ENCODE measurements at places on chromosomes 6 and 20. TPM values are rescaled to one million over a fixed set of nuclear protein-coding genes. Genes with fewer than 3 reads are reported as not detected.

- H3K36me3 ChIP-seq: 0 out of 2 replicates have a peak, but pooled peaks cover 8% of the 10 kb centered on the region
- no peak overlapping the region for H3K27ac ChIP-seq
- no peak overlapping the region for H3K4me3 ChIP-seq
- DNase-seq: no peak
- H3K27me3 ChIP-seq: no peaks in the 10 kb centered on the region
These were observed 12.0 kb upstream of the MAP7 start for GRCh38 chr6:136562211-136562610.

The HSPA1B gene
- 97.8 TPM for total RNA-seq

GRCh38 chr6:155791186-155791585, 335.5 kb upstream of the NOX3 start:
- no peak for DNase-seq
- H3K4me3 ChIP-seq: no peak overlapping the region
- 0 out of 2 replicates have a peak, but pooled peaks cover 6% of the 10 kb centered on the region for H3K4me1 ChIP-seq
- H3K27me3 ChIP-seq: no peaks in the 10 kb centered on the region
- no peak overlapping the region for H3K27ac ChIP-seq
- no peaks in the 10 kb centered on the region for H3K36me3 ChIP-seq

The KHDC1 gene
- 6.8 TPM for total RNA-seq

DNA sequence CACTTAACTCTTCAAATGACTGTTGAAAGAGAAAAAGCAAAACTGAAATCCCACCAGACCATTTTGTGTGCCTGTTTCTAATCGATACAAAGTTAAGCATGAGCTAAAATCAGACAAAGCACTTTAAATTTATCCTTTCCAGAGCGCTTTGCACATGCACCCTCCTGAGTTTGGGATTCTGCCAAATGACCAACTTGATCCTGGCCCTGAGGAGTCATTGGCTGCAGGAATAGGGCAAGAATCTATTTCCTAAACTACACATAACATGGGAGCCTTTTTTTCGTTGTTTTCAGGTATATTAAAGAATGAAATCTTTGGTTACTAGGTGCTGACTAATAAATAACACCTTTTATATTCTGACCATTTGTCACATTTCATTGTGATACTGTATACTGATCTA, 23.8 kb upstream of the MTHFD1L start:
- H3K27ac ChIP-seq: no peak overlapping the region
- no peak for DNase-seq

The SCAF8 gene
- 35.5 TPM for total RNA-seq

The YIPF3 gene
- total RNA-seq: 152 TPM

- H3K36me3 ChIP-seq: no peaks in the 10 kb centered on the region
- no peak overlapping the region for H3K4me3 ChIP-seq
- no peaks in the 10 kb centered on the region for H3K27me3 ChIP-seq
- no peak overlapping the region for H3K27ac ChIP-seq
These were observed 492.5 kb upstream of the MANEA start for GRCh38 chr6:95084867-95085266.

The DSP gene
- 62.6 TPM for total RNA-seq

The HRH3 gene
- total RNA-seq: not detected

- DNase-seq: no peak
- H3K27ac ChIP-seq: no peak overlapping the region
- no peaks in the 10 kb centered on the region for H3K27me3 ChIP-seq
- H3K4me1 ChIP-seq: no peaks in the 10 kb centered on the region
These were observed 194.9 kb downstream of the SCP2D1 start for GRCh38 chr20:19008497-19008896.

DNA sequence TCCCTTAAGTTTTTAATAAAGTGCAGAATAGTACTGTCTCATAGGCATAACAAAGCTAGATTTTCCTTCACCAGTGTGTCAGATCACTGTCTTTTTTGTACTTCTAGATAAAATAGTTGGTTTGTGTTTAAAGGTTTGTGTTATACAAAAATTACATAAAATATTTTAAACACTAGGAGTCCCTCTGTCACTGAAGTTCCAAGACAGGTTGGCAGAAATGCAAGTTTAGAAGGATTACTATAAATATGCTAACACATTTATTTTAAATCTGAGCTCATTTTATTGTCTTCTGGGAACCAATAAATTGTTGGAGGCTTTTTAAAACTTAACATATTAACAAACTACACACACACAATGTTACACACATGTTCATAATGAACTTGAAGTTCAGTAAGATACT, 30.8 kb upstream of the RUNX2 start:
- no peak overlapping the region for H3K4me3 ChIP-seq
- H3K27ac ChIP-seq: no peak overlapping the region
- H3K36me3 ChIP-seq: no peaks in the 10 kb centered on the region
- DNase-seq: no peak

DNA sequence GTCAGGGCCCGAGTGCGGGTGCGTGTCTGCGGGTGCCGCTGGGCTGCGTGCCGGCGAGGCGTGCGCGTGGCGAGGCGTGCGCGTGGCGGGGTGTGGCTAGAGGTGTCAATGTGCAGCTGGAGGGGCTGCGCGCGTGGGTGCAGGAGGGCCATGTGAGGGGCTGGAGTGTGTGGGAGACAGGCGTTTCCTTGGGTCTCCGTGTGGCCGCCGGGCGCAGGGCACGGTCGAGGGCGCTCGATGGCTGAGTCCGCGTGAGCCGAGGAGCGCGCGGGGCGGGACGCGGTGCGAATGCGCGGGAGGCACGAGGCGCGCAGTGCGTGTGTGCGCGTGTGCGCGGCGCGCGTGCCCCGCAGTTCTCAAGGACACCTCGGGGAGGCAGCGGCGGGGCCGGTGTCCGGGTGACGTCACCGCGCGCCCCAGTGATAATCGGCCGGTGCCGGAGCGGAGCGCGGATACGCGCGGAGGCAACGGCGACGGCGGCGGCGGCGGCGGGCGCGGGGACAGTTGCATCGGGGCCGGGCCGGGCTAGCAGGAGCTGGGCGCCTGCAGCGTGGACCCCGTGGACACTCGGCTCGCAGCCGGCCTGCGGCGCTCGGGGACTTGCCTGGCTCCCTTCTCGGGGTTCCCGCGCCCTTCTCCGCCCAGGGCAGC, 38.7 kb downstream of the YTHDF1 start:
- peaks cover 20% of the 10 kb centered on the region for H3K27me3 ChIP-seq
- no peak for DNase-seq
- no peaks in the 10 kb centered on the region for H3K4me1 ChIP-seq
- H3K36me3 ChIP-seq: no peaks in the 10 kb centered on the region

GRCh38 chr20:48831718-48832404, 4.1 kb upstream of the PREX1 start:
- H3K27ac ChIP-seq: peak overlapping the region; percentile 39
- H3K4me3 ChIP-seq: no peak overlapping the region
- no peaks in the 10 kb centered on the region for H3K36me3 ChIP-seq
- peaks cover 34% of the 10 kb centered on the region for H3K4me1 ChIP-seq
- H3K27me3 ChIP-seq: peaks cover 14% of the 10 kb centered on the region

The MTFR2 gene
- total RNA-seq: 6.2 TPM

The MROH8 gene
- total RNA-seq: 1.9 TPM

- H3K36me3 ChIP-seq: no peaks in the 10 kb centered on the region
- DNase-seq: no peak
- no peak overlapping the region for H3K4me3 ChIP-seq
- peaks cover 20% of the 10 kb centered on the region for H3K4me1 ChIP-seq
- H3K27ac ChIP-seq: no peak overlapping the region
- H3K27me3 ChIP-seq: peaks cover 1% of the 10 kb centered on the region
These were observed 10.1 kb upstream of the SMIM13 start for GRCh38 chr6:11083491-11083890.

The SIRPA gene
- total RNA-seq: 51.2 TPM

- no peak overlapping the region for H3K27ac ChIP-seq
- no peak overlapping the region for H3K4me3 ChIP-seq
- no peaks in the 10 kb centered on the region for H3K4me1 ChIP-seq
- peaks cover 13% of the 10 kb centered on the region for H3K27me3 ChIP-seq
These were observed 23.6 kb downstream of the IL17A start for GRCh38 chr6:52209770-52210169.

DNA sequence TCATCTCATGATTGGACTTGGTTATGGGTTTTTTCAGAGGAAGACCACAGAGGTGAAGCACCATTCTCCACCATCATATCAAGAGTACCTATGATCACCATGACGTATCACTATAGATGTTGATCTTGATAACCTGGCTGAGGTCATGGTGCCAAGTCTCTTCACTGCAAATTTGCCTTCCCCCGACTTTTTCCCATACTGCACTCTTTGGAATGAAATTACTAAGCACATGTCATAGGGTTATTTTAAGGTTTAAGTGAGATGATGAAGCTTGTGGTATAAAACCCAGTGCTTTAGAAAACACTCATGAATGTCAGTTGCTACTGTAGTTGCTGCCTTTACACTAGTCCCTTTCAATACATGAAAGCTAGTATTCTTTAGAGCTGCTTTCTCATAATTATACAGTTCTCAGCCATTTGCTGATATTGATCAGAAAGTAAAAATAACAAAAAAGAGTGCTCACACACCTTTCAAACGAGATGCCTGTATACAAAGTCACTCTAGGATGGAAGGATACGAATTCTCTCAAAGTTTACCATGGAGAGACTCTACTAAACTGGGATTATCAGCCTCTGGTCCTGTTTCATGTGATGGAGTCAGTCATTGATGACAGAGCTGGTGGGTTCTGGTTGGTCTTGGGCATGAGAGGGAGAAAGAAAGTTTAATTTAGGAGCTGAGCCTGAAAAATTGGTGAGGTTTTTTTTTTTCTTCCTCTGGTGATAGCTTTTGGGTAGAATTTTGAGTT, 228.1 kb downstream of the PRL start:
- DNase-seq: no peak
- H3K4me3 ChIP-seq: no peak overlapping the region
- peaks cover 11% of the 10 kb centered on the region for H3K4me1 ChIP-seq
- no peaks in the 10 kb centered on the region for H3K27me3 ChIP-seq

The TRMT11 gene
- 14.4 TPM for total RNA-seq

DNA sequence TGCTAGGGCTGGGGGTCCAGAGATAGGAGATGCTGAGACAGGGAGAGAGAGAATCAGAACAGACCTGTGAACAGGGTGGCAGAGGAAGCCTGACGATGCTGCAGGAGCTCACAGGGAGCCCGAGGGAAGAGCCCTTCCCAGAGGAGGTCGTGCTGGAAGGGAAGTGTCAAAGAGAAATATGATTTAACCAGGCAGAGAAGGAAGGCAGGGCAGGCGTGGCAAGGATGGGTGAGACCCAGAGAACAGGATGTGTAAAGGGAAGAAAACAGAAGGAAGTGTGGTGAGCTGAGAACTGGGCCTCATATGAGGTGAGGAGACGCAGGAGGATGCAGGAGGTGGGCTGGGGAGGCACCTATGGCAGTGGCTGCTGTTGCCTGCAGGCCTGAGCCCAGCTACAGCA, 105.6 kb downstream of the ZDHHC14 start:
- H3K36me3 ChIP-seq: no peaks in the 10 kb centered on the region
- no peak overlapping the region for H3K27ac ChIP-seq
- no peak for DNase-seq

- no peak overlapping the region for H3K27ac ChIP-seq
- DNase-seq: no peak
- no peak overlapping the region for H3K4me3 ChIP-seq
- peaks cover 23% of the 10 kb centered on the region for H3K27me3 ChIP-seq
- no peaks in the 10 kb centered on the region for H3K36me3 ChIP-seq
- peaks cover 25% of the 10 kb centered on the region for H3K4me1 ChIP-seq
These were observed 114.8 kb downstream of the SCML4 start for GRCh38 chr6:107709341-107709740.

- H3K4me1 ChIP-seq: no peaks in the 10 kb centered on the region
- no peak overlapping the region for H3K27ac ChIP-seq
- H3K36me3 ChIP-seq: 0 out of 2 replicates have a peak, but pooled peaks cover 3% of the 10 kb centered on the region
- no peaks in the 10 kb centered on the region for H3K27me3 ChIP-seq
These were observed 79.1 kb upstream of the ANKEF1 start for GRCh38 chr20:9955646-9956045.

The GSTA3 gene
- not detected for total RNA-seq

DNA sequence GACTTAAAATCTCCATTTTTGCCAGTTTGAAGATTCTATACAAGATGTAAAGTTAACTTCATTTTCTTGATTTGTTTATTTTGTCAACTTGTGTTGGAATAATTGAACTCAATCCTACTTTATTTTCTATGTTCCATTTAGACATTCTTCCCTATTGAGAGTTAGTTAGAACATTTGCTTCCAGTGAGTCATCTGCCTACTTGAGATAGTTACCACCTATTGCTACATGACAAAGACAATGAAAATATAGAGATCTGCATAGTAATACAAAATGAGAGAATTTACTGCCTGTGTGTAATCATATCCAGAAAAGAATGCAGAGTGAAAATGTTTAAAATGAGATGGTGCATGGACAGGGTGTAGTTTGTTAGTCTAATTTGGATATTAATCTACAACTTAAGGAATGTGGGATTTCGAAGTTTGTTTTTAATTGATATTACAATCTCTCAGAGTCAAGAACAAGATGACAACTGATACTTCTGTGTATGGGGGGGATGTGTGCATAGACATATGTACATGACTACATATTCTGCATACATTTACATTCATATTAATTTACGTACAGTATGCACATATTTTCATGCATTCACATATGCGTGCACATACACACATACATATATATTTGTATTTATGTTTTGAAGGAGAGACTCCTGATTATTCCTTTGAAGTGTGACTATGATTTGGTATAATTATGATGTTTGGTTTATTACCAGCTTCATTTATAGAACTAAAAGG, 420.1 kb downstream of the NKAIN2 start:
- DNase-seq: no peak
- H3K27ac ChIP-seq: no peak overlapping the region
- H3K4me1 ChIP-seq: no peaks in the 10 kb centered on the region

The SLC35F1 gene
- not detected for total RNA-seq

DNA sequence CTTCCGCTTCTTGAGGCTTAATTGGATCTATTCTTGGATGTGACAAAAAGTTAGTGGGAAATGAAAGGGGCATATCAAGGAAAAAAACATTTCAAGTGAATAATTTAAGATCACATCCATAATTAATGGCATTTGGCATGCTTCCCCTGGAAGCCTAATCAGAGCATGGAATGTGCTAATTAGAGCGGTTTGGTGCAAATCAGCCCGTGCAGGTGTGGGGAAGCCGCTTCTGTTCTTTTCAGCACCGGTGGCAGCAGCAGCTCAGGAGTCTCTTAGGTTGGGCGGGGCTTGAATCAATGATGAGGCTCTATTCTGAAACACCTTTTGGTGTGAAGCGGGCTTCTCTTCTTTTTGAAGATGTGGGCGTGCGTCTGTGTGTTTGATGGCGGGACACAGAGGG, 301.2 kb downstream of the LRFN2 start:
- H3K27me3 ChIP-seq: no peaks in the 10 kb centered on the region
- H3K4me1 ChIP-seq: no peaks in the 10 kb centered on the region

GRCh38 chr20:40958598-40958997, 70.0 kb upstream of the TOP1 start:
- H3K27ac ChIP-seq: no peak overlapping the region
- DNase-seq: no peak
- peaks cover 4% of the 10 kb centered on the region for H3K36me3 ChIP-seq
- peaks cover 14% of the 10 kb centered on the region for H3K27me3 ChIP-seq
- peaks cover 7% of the 10 kb centered on the region for H3K4me1 ChIP-seq
- no peak overlapping the region for H3K4me3 ChIP-seq

- peaks cover 6% of the 10 kb centered on the region for H3K36me3 ChIP-seq
- no peak for DNase-seq
- peak overlapping the region; percentile 11 for H3K4me3 ChIP-seq
- peaks cover 57% of the 10 kb centered on the region for H3K4me1 ChIP-seq
These were observed 123.2 kb upstream of the TMEM170B start for GRCh38 chr6:11414176-11414963.

Data from HFFc6 (cell line).